Osteoblast (primary cell): ENCODE measurements at places on chromosomes 4 and X. TPM values are rescaled to one million over a fixed set of nuclear protein-coding genes. Genes with fewer than 3 reads are reported as not detected.

DNA sequence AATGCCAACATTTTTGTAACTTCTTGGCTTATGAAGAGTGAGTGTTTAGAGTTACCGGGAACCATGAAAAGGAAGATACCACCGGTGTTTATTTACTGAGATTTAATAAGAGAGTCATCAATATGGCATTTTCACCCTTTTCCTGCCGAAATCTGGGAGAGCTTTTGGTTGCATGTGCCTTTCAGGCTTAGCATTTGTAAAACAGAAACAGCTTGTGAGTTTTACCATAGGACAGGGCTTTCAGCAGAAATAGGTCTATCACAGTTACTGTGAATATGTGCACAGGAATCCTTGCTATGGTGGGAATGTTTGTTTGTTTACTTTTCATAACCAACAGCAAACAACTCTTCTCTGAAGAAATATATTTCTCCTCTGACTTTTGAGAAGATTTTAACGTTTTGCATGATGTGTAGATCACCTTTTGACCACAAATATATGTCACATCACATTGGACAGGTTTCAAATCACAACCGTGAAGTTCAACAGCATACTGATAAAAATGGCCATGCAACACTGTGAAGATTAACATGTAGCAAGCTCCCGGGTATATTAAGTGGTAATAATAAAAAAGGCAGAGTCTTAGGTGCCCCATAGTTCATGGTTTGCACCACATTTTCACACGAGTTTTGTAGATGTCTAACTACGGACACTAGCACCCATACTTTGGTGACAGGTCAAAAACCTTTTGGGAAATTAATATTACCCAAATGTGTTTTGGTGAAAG lies 21.3 kb downstream of the ARHGAP24 start:
- DNase-seq: no peak

Gene S100P
- total RNA-seq: 0.29 and 0.36 TPM in 2 replicates

- no peak for DNase-seq
Measured at GRCh38 chrX:45137531-45137930, 63.1 kb downstream of the DIPK2B start.

- DNase-seq: no peak
Measured at GRCh38 chrX:56462389-56462788, 101.0 kb upstream of the UBQLN2 start.

DNA sequence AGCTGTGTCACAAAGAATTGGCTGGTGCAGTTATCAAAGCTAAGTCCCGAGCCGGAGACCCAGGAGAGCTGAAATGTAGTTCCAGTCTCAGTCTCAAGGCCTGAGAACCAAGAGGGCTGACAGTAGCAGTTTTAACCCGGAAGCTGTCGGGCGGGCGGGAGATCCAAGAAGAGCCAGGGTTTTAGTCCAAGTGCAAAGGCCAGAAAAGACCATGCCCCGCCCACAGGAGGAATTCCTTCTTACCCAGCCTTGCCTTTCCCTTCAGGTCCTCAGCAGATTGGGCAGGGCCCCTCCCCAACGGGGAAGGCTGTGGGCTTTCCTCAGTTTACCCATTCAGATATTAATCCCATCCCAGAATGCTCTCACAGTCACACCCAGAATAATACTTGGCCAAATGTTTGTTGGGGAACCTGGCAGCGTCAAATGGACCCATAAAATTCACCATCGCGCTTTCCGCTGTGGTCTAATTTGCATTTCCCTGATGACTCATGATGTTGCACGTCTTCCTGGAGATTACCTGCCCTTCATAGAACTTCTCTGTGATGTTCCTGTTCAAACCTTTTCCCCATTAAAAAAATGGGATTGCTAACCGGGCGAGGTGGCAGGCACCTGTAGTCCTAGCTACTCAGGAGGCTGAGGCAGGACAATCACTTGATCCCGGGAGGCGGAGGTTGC lies 16.2 kb downstream of the MAEA start:
- DNase-seq: no peak

- DNase-seq: no peak
Measured at GRCh38 chr4:183130328-183131155, 31.5 kb downstream of the WWC2 start.

Gene TMSB15C
- total RNA-seq: 3.2 and 3.3 TPM in 2 replicates

- DNase-seq: no peak
Measured at GRCh38 chr4:113616443-113616842, 145.1 kb downstream of the CAMK2D start.

Gene RPL9
- total RNA-seq: 1,561 and 1,800 TPM in 2 replicates

Gene RAB39B
- total RNA-seq: 0.36 and 0.59 TPM in 2 replicates

Gene CASP6
- total RNA-seq: 25.3 and 27.1 TPM in 2 replicates

Gene BANK1
- total RNA-seq: 1.8 and 2.7 TPM in 2 replicates

DNA sequence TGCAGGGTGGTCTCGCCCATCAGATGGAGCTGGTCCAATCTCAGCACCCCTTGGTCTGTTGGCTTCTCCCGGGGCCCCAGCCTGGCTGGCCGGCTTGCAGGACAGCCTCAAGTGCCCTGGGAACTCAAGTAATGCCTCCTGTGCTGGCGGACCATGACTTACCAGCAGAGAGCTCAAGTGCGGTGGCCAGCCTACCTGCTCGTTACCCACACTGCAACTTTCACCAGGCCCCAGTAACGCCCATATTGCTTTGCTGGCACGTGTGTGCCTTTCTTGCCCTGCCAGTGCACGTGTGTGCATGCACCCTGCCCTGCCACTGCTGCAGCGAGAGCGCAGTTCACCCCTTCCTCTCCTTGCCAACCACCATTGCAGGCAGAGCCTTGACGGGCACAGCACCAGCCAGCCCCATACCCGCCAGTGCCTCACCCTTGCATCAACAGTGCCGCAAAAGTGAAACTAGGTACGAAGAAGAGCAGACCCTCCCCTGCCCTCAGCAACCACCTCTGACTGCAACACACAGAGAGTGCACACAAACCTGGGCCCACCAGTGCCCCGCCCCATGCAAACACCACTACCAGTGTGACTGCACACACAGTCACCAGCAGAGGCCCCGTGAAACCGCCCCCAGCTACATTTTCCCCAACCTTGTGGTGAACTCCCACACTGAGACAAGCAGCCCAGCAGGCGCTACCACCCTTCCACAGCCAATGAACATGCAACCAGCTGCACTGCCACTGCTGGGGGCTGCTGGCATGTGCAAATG lies 88.9 kb upstream of the POU3F4 start:
- peak; percentile 21 for DNase-seq

Gene ARAF
- 18.9 and 21.0 TPM in 2 replicates for total RNA-seq

DNA sequence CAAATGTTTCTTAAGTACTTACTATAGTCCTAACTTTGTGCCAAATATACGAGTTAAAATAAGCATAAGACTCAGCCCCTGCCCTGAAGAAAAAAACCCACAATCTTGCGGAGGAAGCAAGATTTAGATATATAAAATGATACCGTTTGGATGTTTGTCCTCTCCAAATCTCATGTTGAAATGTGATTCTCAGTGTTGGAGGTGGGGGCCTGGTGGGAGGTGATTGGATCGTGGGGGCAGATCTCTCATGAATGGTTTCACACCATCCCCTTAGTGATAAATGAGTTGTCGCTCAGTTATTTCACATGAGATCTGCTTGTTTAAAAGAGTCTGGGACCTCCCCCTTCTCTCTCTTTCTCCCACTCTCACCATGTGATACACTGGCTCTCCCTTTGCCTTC lies 28.7 kb downstream of the EFHC2 start:
- DNase-seq: no peak

GRCh38 chr4:6474705-6475457 lies 2.5 kb upstream of the PPP2R2C start:
- DNase-seq: peak; percentile 59

DNA sequence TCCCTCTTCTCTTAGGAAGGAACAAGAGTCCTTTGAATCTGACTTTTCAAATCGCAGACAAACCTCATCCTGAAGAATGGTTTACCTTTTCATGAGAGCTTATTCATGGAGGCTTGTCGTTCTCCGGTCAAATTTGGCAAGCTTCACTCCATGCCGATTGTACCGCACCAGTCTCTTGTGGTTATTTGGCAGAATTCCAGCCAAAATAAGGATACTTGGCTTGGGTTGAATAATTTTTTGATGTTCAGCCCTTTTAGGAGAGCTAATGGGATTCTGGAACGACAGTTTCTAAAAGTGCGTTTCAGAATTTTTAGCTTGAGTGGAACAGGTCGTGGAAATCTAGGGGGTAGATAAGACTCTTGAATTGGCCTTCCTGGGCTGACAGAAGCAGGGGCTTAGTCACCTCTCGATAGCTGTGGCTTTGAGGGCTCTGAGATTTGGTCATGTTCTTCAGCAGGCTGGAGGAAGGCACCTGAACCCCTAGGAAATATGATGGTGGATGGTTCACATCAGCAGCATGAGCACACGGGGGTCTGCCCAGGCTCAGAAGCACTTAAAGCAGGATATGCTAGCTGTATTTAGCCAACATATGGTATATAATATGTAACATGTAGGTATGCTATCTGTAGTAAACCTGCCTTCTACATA lies 1.5 kb downstream of the KLHL2 start:
- peak; percentile 69 for DNase-seq

DNA sequence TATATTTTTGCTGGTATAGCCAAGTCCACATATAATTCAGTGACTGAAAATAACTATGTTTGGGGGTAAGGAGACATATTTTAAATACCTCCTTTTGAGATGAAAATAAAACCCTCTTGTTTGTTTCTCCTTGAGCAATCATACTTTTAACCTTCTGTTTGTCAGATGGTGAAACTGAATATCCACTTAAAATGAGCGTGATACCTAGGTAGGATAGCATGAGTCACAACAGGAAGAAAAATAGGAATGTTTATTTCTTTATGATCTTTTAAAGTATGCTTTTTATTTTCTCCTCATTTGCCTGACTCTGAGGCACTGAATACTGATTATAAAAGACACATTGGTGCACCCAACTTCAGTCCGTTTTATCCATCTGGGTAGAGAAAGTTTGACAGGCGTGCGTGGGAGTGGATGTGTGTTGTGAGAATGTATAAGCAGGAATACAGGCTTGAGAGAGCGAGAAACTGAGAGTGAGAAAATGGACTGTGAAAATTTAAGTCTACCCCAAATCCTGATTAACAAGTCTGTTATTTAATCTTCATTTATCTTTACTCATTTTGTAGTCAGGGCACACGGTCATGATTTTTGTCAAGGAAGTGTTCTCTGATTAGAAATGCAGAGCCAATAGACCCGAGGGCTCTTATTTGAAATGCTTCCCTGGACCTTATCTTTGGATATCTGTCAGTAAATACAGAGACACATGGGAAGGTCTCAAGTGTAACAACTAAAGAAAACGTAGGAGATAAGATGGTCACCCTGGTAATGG lies 62.1 kb upstream of the ANTXR2 start:
- DNase-seq: no peak

Gene MAGEB17
- not detected in 2 replicates for total RNA-seq

DNA sequence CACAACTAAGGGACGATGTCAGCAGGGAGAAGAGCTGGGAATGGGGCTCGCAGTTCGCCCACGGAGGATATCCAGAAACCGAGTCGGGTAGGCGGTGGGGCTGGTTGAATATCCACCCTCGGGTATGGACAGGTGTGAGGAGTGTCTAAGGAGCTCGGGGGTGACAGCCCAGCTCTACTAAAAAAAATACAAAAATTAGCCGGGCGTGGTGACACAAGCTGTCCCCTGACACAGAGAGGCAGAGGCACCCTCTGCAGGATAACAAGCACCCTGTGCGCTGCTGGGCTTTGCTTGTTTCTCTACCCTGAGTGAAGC lies 12.2 kb upstream of the ASMTL start:
- no peak for DNase-seq

- DNase-seq: no peak
Measured at GRCh38 chrX:48451708-48452107, 18.4 kb downstream of the SLC38A5 start.

DNA sequence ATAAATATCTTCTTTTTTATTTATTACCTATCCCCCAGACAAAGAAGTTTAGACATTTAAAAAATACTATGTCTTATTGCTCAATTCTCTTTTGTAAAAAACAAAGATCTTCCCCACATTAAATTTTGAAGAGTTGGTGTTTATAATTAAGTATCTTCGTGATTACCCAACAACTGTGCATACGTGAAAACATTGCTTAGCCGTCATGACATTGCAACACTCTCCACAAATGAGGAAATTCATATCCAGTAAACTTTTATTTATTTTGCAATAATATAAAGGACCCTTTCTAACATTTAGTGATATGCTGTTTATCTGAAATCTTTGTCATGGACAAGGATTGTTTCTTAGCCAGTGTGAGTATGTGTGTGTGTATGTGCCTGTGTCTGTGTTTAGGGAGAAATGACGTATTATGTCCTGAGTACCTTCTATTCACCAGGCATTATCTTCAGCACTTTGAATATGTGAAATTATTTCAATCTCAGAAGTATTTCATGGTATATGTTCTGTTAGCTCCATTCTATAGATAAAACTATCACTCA lies 26.1 kb upstream of the EREG start:
- DNase-seq: no peak

- no peak for DNase-seq
Measured at GRCh38 chrX:19611636-19612376, 96.5 kb upstream of the MAP3K15 start.

Gene HS3ST1
- total RNA-seq: under 0.01 TPM in 2 replicates

DNA sequence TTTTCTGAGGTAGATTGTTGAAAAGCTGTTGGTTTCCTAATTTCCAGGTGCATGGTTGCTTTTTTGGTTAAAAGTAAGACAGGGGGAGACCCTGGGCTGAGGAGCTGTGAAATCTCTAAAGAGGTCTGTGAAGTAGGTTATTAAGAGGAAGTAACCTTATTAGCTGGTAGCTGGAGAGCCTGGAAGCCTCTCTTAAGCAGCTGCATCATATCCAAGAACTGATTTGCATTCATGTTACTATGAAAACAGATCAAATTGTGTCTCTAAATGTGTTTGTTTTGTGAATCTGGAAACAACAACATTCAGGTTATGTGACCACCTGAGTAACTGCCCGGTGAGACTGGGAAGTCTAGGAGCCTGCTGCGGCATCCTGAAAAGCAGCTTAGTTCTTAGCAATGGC lies 54.1 kb downstream of the ARHGAP10 start:
- no peak for DNase-seq

DNA sequence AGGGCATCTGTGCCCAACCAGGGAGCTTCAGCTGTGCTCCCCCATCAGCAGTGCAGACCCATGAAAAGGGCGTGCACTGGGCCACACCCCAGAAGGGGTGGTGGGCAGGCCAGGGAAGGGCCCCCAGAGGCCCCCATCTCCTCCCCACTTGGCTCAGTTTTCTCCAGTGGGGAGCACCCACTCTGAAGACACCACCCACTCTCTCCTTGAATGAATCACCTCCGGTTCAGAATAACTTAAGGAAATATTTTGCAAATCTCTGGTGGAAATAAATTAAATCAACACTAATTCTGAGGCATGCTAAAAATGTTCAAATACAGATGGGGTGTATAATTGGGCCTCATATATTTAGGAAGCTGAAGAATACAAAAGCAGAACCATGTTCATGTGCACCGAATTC lies 41.3 kb upstream of the PPP2R2C start:
- no peak for DNase-seq

Gene IBSP
- 14.4 and 15.6 TPM in 2 replicates for total RNA-seq

- DNase-seq: no peak
Measured at GRCh38 chr4:68654946-68655721, 15.3 kb downstream of the UGT2B15 start.

GRCh38 chr4:52366191-52366590 lies 292.9 kb downstream of the USP46 start:
- no peak for DNase-seq

DNA sequence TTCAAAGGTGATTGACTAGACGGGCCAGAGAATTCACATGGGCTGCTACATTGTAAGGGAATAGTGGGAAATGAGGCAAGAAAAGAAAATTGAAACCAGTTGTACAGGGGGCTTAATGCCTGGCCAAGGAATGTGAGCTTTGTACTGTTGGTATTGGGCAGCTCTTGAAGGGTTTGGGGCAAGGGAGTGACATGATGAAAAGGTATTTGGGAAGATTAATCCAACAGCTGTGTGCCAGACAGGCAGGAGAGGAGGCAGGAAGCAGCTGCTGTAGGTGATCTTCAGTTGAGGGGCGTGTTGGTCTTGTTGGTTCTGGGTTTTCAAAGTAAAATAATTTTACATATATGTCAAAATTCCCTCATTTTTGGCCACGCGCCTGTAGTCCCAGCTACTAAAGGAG lies 384.5 kb upstream of the TENM3 start:
- no peak for DNase-seq
